ENCODE measurements at places on chromosomes 6 and 20.

DNA sequence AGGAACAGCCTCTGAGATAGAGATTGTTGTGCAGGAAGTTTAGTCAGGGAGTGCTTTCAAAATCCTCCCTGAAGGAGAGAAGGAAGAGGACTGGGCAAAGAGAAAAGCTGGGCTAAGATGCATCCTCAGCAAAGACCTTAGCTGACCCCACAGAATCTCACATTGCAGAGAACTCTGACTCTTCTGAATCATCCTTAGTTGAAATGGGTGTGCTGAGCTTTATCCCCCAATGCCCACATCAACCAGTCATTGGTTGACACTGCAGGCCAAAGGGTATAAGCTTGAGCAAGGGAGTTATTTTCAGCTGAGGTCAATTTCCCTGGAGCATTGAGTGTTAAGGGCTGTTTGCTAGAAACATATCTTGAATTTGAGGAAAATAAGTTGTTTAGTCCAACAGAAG, 732.2 kb downstream of the CBLN4 start:
- no peak for DNase-seq

GRCh38 chr6:162262466-162263196, 464.9 kb downstream of the PRKN start:
- no peak for DNase-seq

DNA sequence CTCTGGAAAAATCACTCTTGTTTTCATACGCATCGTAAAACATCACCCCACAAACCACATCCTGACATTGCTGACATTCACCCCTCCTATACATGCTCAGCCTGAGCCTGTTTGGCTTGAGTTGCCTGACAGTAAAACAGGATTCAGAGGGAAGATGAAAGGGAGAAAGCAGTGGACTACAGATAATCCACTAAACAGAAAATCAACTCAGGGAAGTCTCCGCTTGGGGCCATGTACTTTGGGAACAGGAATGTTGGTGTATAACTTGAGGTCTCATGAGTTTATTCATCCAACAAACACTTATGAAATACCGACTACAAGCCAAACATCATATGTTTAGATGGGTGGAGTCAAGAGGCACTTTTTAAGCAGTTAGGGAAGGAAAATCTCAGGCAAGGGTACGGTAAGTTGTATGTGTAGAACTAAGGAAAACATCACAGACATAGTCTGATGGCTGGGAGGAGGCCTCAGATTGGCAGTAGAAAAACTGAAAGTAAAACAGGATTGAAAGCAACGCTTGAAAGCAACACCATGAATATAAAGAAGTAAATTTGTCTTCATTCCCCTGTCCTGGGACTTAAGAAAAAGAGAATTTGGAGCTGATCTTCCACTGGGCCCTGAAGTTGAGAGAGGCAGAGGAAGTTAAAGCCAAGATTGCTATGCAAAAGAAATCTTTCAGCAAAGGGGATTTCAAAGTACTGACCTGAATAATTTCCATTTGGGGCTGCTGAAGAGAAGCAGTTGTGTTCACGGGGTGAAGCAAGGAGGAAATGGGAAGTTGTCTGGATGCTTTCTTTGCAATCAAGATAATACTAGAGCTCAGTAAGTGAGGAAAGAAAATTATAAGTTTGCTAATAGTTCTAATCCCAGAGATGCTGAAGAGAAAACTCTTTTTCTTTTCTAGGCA, 28.8 kb downstream of the PDE7B start:
- peak; percentile 14 for DNase-seq

- no peak for DNase-seq
Observed at GRCh38 chr20:24699321-24700165, 230.1 kb downstream of the SYNDIG1 start.

DNA sequence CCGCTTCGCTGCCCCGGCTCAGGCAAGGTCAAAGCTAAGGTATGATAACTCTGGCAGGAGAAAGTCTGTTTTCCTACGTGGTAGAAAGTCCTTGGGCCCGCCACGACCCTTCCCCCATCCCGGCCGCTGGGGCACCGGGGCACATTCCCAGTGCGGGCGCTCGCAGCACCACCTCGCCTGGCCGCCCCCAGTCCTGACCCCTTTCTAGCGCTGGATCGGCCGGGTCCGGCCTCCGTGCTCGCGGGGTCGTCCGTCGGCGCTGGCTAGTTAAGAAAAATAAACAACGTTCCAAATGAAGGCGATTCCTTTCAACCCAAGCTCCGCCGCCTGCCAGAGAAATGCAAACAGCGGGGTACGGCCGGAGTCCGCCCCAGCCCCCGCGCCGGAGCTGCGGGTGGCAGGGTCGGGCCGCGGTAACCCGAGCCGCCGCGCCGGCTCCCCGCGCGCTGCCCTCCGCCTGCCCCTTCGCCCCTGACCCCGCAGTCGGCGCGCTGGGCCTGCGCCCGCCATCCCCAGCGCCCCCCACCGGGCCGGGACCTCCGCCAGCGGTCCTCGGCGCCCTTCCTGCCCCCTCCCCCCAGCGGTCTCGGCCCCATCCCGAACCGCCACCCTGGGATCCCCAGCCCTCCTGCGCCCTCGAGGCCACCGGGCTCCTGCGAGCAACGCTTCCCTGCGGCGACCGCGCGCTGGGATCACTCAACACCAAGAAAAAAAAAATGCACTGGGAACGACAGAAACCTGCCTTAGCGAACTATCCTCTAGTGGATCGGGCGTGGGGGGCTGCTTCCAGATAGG, 37.6 kb downstream of the NCR2 start:
- no peak for DNase-seq

DNA sequence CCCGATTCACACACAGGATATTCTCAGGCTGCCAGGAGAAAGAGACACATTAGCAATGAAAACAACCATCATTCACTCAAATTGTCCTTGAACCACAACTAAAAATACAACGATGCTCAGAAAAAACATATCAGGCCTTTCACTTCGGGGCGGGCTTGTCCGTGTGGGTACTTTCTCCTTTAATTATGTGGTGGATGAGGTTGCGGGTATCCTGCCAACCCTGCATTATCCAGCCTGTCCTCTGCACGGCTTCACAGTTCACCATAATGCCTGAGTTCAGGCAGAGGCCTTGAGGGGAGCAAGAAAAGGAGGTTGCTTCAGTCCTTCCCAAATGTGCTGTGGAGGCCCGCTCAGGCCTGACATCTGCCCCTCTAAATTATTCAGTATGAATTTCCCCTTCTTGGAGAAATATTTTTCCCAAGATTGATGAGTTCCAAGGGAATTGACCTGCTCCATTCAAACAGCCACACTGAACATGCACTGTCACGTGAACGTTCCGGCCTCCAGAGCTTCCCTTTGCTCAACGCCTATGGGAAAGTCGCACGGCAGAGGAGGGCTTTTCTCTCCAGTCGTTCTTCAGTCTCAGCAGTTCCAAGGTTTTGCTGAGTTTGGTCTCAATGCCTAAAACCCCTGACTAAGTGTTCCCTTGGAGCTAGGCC, 70.3 kb downstream of the MYLK4 start:
- no peak for DNase-seq

DNA sequence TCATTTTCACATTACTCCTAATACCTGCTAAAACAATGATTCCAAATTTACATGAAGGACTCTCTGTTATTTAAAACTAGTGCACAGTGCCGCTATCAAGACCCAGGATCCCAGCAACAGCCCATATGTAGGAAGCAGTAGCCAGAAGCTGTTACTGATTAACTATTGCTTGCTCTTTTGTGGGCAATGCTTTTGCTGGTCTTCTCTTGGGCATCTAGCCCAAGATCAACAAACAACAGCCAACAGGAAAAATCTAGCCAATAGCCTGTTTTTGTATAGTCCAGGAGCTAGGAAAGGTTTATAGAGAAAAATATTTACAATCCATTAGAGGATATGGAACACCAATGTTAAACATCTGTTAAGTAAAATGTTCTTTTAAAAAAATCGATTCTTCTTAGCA, 22.1 kb upstream of the TENT5A start:
- DNase-seq: no peak

GRCh38 chr6:39938773-39939654, 4.8 kb upstream of the MOCS1 start:
- DNase-seq: no peak

DNA sequence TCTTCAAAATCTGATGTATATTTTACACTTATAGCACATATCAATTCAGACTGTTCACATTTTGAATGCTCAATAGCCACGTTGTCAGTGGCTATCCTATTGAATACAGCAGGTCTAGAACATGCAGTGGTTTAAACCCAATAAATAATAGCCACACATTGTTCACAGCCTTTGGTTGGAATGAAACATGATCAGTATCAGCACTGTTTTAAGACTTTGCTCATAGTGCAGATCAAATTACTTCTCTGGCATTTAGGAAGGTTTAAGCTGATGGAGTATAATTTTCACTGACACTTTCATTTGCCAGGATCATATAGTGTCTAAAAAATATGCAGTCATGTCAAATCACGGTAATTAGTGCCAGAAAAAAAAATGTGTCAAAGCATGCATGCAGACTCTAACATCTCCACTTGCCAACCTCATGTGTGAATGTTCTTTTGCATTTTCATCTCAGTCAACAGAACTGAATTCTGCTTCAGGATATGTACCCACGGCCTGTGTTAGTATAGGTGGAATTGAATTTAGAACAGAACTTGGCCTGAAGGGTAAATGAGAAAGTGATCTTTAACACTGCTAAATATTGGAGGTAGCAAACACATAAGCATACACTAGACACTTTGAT, 184.1 kb downstream of the SLC24A3 start:
- no peak for DNase-seq

DNA sequence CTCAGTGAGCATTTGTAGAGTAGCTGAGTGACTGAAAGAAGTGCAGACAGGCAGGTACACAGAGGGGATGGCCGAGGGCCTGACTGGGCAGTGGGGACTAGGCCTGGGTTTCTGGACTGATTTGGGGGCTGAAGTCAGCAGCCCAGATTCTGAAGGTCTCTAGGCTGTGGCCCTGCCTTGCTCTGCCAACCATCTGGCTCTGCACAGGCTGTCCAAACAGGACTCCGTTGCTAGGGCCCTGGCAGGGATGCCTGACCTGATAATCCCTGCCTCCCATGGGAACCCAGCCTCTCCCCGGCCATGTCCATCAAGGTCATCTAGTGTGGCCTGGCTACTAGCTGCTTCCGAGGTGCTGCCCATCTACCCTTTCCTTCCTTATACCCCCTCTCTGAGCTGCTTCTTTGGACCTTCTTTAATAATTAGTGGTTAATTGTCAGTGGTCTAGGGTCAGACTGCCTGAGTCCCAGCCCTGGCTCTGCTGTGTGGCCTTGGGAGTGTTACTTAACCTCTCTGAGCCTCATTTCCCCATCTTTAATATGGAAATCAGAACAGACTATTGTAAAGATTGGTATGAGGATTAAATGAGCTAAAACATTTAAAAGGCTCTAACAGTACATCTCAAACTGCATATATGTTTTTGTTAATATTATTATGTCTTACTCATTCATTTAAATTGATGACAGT, 137.9 kb downstream of the VEGFA start:
- no peak for DNase-seq

GRCh38 chr20:44586289-44586911, 4.0 kb downstream of the PKIG start:
- DNase-seq: peak; percentile 96

DNA sequence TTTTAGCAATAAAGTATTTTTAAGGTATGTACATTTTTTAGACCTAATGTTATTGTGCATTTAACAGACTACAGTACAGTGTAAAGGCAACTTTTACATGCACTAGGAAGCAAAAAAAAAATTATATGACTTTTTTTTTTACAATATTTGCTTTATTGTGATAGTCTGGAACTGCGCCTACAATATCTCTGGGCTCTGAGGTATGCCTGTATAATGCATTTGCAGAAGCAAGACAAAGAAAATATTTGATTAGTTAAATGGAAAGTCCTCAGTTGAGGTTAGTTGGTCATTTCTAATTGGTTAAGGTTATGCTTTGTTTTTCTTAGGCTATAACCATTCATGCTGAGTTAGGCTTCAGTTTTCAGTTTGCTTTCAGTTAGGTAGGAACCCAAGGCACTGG, 46.9 kb upstream of the SMAP1 start:
- no peak for DNase-seq

- DNase-seq: no peak
Observed at GRCh38 chr6:3715285-3715684, 36.2 kb downstream of the PXDC1 start.

GRCh38 chr6:46637145-46637544, 15.5 kb downstream of the CYP39A1 start:
- DNase-seq: no peak

DNA sequence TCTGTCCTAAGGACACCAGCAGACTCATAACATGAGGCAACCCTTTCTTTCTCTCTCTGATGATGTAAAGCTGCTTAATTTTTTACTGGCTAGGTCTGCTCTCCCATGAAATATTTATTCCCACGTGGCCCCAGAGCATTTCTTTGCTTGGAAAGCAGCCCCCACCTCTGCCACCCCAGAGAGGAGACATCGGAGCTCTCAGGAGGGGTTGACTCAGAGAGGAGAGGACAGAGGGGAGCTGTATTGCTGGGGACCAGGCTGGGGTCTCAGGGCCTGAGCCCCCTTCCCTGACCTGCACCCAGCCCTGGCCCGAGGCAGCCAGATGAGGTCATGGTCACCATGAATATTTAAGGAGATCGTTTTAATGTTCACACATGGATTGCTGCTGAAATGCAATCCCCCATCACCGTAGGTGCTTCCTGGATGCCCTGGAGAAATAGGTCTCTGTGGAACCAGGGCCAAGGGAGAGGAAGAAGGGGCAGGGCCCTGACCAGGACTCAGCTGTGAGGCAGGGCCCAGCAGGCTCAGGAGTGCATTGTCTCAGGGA, 117.5 kb downstream of the DLL1 start:
- DNase-seq: no peak

GRCh38 chr6:7296602-7297001, 16.4 kb downstream of the SSR1 start:
- DNase-seq: no peak

- DNase-seq: no peak
Observed at GRCh38 chr6:166754218-166755030, 127.4 kb upstream of the RPS6KA2 start.

GRCh38 chr20:478949-479429, 16.7 kb upstream of the TBC1D20 start:
- peak; percentile 66 for DNase-seq

DNA sequence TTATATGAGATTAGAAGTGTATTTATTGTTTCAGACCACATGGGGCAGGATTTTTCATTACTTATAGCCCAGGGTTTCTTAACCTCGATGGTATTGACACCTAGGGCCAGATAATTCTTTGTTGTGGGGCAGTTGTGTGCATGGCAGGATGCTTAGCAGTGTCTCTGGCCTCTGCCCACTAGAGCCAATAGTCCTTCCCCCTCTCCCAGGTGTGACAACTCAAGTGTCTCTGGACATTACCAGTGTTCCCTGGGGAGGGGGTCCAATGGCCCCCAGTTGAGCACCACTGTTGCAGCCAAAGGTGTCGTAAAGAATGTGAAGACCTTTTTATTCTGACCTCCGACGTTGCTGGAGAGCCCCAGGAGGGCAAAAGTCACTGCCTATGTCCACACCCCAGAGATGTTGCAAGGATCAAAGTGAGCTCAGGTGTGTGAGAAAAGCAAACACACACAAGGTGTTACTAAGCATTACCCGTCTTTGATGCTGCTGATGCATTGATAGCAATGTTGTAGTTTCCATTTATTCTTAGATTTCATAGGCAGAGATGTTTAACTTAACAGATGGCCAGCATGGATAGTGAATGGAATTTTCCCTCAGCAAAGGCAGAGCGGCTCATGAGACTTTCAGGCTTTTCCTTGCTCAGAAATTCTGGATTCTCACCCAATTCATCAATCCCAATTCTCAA, 22.2 kb downstream of the BANF2 start:
- no peak for DNase-seq

GRCh38 chr6:113873043-113873667, 16.0 kb downstream of the MARCKS start:
- DNase-seq: peak; percentile 91

GRCh38 chr6:104573350-104573749, 286.4 kb downstream of the HACE1 start:
- DNase-seq: no peak

All from MV-4-11 (cell line).